ENCODE measurements at places on chromosomes 5 and 9.

DNA sequence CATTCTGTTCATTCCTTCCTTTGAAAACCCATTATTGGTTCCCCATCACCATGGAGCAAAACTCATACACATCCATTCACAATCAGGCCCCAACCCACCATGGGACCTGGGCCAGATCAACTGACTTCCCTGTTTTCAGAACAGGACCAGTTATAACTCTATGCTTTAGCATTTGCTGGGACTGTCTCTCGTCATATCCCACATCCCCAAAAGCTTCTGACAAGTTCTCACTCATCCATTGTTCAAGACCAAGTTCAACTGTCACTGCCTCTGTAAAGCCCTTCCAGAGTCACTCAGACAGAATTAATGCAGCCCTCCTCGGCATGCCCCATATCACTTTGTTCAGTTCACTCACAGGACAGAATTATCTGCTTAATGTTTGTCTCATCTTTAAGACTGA lies 4.0 kb downstream of the FAM169A start:
- H3K27me3 ChIP-seq, result no peaks in the 10 kb centered on the region
- H3K4me3 ChIP-seq, result no peak overlapping the region
- H3K36me3 ChIP-seq, result no peaks in the 10 kb centered on the region
- H3K4me1 ChIP-seq, result peaks cover 16% of the 10 kb centered on the region

- no peaks in the 10 kb centered on the region for H3K36me3 ChIP-seq
Measured at GRCh38 chr5:172102913-172103626, 85.0 kb downstream of the STK10 start.

- H3K4me1 ChIP-seq, result no peaks in the 10 kb centered on the region
- H3K27me3 ChIP-seq, result no peaks in the 10 kb centered on the region
- no peak overlapping the region for H3K4me3 ChIP-seq
- no peak overlapping the region for H3K27ac ChIP-seq
Measured at GRCh38 chr5:151298063-151298855, 5.3 kb downstream of the SLC36A3 start.

- H3K4me3 ChIP-seq, result no peak overlapping the region
- H3K27me3 ChIP-seq, result no peaks in the 10 kb centered on the region
- no peaks in the 10 kb centered on the region for H3K36me3 ChIP-seq
- H3K27ac ChIP-seq, result no peak overlapping the region
- DNase-seq, result no peak
- no peaks in the 10 kb centered on the region for H3K4me1 ChIP-seq
Measured at GRCh38 chr5:119367502-119368237, 11.9 kb downstream of the TNFAIP8 start.

- H3K4me3 ChIP-seq, result no peak overlapping the region
- no peaks in the 10 kb centered on the region for H3K27me3 ChIP-seq
- H3K36me3 ChIP-seq, result no peaks in the 10 kb centered on the region
- H3K27ac ChIP-seq, result no peak overlapping the region
- no peak for DNase-seq
Measured at GRCh38 chr5:127612441-127613141, 36.3 kb upstream of the CTXN3 start.

DNA sequence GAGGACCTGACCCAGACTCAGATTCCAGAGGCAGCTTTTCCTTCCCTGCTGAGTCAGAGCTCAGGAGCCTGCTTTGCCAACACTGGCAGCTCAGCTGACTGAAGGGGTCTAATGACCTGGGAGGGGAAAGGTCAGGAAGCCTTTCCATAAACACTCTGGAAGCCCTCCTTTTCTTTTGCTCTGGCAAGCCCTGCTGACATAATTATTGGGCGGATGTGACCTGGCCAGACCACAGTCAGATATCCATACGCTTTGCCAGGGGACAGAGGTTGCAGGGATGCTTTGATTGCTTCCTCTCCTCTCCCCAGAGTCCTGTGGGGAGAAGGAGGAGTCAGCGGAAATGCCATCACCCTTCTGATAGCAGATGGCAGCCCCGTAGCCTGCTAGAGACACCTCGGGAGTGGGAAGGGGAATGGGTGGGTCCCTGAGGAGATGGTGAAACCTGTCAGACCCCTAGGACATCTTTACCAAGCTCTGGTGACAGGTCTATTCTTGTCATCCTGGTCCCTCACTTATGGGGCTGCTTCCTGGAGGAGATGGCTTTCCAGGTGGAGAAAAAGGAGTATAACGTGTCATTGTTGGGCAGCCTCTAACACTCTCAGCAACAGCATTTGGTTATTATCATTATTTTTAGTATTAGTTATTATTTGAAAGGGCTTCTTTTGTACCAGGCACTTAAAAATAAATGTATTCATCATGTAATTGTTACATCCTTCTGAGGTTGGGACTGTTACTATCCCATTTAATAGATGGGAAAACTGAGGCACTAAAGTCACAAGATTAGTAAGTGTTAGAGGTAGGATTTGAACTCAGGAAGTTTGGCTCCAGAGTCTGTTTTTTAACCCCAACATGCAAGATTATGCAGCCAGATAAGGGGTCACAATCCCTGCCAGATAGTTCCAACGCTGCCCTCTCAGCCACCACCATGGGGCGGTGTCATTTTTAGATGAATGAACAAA lies 11.6 kb downstream of the COL27A1 start:
- no peak overlapping the region for H3K27ac ChIP-seq
- H3K36me3 ChIP-seq, result no peaks in the 10 kb centered on the region
- no peaks in the 10 kb centered on the region for H3K27me3 ChIP-seq
- DNase-seq, result no peak

GRCh38 chr5:111311666-111312065 lies 87.5 kb downstream of the CAMK4 start:
- H3K27ac ChIP-seq, result no peak overlapping the region
- no peaks in the 10 kb centered on the region for H3K4me1 ChIP-seq
- H3K27me3 ChIP-seq, result no peaks in the 10 kb centered on the region
- no peak overlapping the region for H3K4me3 ChIP-seq

DNA sequence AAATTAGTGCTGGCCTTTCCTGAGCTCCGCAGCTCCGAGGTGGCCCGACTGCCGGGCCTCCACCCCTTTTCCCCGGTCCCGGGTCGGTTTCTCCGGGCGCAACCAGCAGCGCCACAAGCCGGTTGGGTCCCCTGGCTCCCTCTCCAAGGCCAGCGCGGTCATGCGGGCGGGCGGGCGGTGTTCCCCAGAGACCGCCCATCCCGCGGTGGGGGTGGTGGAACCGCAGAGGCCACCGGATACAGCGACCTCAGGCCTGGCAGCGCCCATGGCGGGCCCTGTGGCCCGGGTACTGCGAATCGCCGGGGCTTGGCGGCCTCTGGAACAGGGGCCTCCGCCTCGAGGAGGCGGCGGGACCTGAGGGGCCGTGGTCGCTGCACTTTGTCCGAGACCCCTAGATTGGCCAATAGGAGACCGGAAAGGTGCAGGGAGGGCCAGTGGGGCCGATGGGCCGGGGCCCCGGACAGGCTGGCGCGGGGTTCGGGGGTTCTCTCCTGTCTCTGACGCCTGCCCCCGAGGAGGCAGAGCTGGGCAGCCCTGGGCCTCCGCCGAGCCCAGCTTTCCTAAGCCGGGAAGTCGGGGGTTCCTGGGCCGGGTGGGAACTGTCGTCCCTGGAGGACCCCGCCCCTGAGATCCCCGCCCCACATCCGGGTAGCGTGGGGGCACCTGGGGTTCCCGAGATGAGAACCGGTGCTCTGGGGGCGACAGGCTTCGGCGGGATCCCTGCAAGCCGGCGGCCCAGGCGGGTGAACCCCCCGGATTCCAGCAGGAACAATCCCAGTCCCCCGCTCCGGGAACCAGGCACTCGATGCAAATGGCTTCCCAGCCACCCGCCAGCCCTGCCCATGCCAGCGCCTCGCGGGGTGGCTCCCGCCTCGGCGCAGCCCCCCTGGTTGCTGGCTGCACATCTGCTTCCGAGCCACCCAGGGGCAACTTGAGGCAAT lies 293.9 kb downstream of the ZSWIM6 start:
- H3K27ac ChIP-seq, result peak overlapping the region; percentile 42
- peak; percentile 72 for DNase-seq
- H3K4me3 ChIP-seq, result peak overlapping the region; percentile 21
- H3K36me3 ChIP-seq, result no peaks in the 10 kb centered on the region
- peaks cover 19% of the 10 kb centered on the region for H3K4me1 ChIP-seq

GRCh38 chr5:174318578-174318977 lies 273.1 kb downstream of the NSG2 start:
- no peaks in the 10 kb centered on the region for H3K4me1 ChIP-seq
- DNase-seq, result no peak
- no peak overlapping the region for H3K4me3 ChIP-seq
- no peaks in the 10 kb centered on the region for H3K36me3 ChIP-seq
- H3K27me3 ChIP-seq, result no peaks in the 10 kb centered on the region
- no peak overlapping the region for H3K27ac ChIP-seq

- H3K27ac ChIP-seq, result no peak overlapping the region
- no peaks in the 10 kb centered on the region for H3K36me3 ChIP-seq
- H3K4me1 ChIP-seq, result no peaks in the 10 kb centered on the region
Measured at GRCh38 chr5:155416765-155417164, 403.2 kb downstream of the KIF4B start.

GRCh38 chr5:54595721-54596120 lies 78.2 kb downstream of the SNX18 start:
- H3K4me1 ChIP-seq, result no peaks in the 10 kb centered on the region
- DNase-seq, result no peak
- H3K36me3 ChIP-seq, result no peaks in the 10 kb centered on the region
- H3K27ac ChIP-seq, result no peak overlapping the region
- H3K27me3 ChIP-seq, result no peaks in the 10 kb centered on the region

Data from body of pancreas (tissue), 4 donors.